Stimulated activated CD4-positive, alpha-beta T cell treated with anti-CD3 and anti-CD28 coated beads, Interleukin-15, amount 100 ng/mL, for 48 hours (primary cell): ENCODE measurements at places on chromosomes 7 and 10.

DNA sequence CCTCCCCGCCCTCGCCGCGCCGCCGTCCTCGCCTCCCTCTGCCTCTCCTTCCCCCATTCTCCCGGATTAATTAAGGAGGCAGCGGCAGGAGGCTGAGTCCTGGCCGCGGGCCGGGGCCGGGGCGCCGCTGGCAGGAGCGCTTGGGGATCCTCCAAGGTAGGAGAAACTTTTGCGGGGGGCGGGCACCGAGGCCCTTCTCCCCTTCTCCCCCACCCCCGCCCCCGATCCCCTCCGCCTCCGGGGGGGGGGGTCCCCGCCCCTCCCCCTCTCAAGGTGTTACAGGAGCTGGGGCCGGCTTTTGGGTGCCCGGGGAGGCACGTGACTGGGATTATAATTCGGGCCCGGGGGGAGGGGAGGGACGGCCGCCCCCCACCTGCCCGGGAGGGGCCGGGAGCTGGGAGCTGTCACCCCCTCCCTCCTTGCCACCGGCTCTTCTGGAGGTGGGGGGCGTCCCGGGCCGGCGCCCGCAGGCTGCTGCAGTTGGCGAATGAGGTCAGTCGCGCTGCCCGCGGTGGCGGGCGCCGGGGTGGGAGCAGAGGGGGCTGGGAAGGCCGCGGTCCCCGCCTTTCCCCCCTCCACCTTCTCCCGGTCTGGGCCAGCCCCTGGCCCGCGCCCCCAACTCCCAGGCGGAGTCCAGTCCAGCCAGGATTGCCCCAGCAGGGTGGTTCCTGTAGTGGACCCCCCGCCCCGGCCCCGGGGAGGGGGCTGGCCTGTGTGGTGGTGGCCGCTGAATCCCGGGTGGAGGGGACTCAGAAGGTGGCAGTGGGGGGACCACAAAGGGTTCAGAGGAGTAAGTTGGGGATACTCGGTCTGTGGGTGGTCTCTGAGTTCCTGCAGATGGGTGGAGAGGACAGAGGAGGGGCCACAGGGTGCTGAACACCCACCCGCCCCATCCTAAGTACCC lies 567 bp downstream of the GTF2IRD1 start:
- DNase-seq, result no peak

- no peak for DNase-seq
Observed at GRCh38 chr10:23070913-23071218, 24.5 kb upstream of the MSRB2 start.

DNA sequence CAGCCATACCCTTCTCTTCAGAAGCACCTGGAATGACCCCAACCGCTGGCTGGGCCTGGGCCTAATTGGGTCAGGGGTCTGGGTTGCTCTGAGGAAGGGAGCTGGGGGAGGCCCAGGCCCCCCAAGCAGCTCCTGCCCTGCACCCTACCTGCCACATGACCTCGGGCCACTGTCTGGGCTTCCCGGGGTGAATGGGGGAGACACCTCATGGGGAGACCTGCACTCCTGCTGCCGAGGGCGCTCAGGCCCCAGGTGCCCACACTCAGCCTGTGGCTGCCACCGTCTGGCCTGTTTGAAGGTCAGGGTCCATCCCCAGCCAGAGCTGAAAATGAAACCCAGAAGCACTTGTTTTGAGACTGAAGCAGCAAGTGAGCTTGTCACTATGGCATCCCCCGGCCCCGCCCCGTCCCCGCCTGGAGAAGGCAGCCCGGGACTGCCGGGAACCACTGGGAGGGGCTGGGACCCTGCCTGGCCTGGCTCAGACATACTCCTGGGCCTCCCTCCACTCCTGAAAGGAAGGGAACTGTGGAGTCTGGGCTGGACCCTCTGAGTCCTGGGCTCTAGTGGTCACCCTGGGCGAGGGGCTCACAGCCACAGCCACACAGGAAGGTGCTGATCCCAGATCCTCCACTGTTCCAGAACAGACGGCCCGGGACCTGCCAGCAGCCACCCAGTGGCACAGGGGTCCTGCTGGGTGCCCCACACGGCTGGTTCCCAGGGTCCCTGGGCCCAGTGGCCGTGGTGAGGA lies 7.4 kb upstream of the MICALL2 start:
- DNase-seq, result no peak

DNA sequence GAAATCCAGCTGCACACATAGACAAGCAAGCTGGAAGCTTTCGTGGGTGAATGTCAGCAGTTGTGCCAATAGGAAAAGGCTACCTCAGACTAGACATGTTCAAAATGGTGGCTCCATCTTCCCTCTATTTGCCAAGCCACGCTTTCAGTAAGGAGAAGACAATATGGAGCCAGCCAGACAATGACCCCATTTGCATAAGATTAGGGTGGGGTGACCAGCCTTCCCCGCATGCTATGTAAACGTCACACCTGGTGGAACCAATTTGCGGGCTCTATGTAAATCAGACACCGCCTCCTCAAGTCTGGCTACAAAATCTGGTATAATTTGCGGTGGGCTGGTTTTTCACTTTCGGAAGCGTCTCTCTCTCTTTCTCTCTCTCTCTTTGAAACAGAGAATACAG lies 297.4 kb upstream of the PCDH15 start:
- DNase-seq, result no peak

GRCh38 chr7:36523371-36524101 lies 133.9 kb downstream of the ANLN start:
- no peak for DNase-seq

- no peak for DNase-seq
Observed at GRCh38 chr10:80516506-80517075, 21.1 kb upstream of the SH2D4B start.

- DNase-seq, result no peak
Observed at GRCh38 chr10:16991011-16991410, 138.6 kb downstream of the CUBN start.

DNA sequence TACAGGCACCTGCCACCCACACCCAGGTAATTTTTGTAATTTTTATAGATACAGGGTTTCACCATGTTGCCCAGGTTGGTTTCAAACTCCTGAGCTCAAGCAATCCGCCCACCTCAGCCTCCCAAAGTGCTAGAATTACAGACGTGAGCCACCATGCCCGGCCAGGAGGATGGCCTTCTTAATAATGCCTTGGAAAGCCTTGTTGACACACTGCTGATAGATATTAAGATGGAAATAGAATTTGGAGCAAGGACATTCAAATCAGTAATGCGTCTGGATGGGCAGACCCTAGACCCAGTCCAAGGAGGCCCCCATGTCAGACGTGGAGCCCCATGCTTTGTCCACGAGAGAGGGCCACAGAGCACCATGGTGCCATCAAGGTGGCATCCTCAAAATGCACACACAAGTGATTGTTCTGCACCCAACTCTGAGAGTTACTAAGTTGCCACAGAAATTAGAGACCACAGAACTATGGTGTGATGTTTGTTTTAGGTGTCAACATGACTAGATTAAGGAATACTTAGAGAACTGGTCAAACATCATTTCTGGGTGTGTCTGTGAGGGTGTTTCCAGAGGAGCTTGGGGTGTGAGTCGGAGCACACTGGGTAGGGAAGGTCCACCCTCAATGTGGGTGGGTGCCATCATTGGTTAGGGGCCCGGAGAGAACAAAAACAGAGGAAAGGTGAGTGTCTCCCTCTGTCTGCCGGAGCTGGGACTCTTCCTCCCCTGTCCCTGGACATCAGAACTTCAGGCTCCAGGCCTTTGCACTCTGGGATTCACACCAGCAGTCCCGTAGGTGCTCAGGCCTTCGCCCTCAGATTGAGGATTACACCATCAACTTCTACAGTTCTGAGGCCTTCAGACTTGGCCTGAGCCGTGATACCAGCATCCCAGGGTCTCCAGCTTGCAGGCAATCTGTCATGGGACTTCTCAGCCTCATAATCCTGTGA lies 34.5 kb downstream of the EBF3 start:
- no peak for DNase-seq

DNA sequence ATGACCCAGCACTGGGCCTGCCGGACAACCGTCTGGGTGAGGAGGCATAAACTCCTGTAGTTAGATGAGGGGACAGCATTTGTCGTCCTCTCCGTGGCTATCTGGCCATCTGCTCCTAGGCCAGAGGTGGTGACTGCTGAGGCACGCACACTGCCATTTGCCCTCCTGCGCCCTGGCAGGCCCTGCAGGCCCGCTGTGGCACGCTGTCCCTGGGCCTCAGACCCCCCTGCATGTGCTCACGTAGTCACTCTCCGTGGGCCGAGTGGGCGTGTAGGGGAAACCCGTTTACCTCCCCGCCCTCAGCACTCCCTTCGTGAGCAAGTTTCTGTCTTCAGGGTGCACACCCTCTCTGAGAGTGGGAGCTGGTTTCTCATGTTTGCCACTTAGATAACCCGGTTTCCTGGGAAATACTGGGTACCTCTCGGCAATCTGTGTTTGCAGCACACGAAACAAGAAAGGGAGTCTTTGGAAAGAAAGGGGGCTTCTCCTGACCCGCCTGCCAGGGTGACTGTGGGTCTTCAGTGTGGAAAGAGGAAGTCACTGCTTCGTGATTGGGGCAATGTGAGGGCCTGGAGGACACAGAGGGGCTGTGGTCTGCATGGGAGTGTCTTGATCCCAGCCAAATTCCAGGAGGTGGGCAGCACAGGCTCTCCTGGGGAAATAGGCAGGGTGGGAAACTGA lies 10.8 kb downstream of the ADAMTS14 start:
- no peak for DNase-seq

DNA sequence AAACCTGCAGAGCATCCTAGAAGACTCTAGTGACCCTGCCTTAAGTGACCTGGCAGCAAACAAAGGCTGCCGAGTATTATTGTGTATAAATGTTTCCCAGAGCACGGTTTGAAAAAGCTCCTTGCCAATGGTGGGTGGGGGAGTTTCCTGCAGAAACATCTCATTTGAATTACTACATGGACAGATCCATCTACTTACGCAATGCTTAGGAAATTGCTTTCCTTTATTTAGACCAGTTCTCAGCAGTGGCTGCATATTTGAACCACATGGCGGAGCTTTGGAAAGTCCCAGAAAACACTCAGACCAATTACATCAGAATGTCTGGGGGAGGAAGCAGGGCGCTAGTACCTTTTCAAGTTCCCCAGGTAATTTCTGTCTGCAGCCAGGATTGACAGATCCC lies 560.9 kb downstream of the SDK1 start:
- DNase-seq, result no peak

- no peak for DNase-seq
Observed at GRCh38 chr10:12925845-12926244, 75.7 kb downstream of the CCDC3 start.

DNA sequence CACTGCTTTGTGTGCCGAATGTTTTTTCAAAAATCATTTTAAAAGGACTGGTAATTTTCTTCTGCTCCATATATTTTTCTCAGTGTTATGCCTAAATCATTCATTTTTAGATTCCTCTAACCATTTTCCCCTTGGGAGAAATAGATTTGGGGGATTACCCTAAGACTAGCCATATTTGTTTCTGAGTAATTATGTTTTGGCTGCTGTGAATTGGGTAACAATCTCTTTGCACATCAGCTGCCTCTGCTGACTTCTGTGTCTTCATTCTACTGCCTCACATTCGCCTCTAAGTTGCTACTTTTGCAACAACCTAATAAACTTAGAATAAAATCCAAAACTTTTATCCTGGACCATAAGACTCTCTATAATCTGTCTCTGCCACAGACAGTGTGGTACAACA lies 18.5 kb upstream of the MRC1 start:
- DNase-seq, result no peak

GRCh38 chr10:73262105-73262730 lies 9.8 kb upstream of the MRPS16 start:
- no peak for DNase-seq

DNA sequence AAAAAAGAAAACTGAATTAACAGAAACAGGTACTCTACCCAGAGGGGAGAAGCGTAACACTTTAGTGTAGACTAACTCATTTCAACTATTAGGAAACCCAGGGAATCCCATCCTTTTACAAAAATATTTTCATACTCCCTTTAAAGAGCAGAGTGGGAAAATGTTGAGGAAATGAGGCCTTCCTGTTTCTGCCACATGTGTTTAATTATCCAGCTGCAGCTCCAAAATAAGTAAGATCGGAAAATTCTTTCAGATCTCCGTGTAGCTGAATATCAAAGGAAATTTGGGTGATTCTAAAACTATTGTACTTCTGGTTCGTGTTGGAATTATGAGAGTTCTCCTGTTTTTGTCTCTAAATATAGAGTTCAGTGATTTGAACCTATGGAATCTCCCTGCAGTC lies 58.0 kb upstream of the CAV2 start:
- DNase-seq, result no peak

DNA sequence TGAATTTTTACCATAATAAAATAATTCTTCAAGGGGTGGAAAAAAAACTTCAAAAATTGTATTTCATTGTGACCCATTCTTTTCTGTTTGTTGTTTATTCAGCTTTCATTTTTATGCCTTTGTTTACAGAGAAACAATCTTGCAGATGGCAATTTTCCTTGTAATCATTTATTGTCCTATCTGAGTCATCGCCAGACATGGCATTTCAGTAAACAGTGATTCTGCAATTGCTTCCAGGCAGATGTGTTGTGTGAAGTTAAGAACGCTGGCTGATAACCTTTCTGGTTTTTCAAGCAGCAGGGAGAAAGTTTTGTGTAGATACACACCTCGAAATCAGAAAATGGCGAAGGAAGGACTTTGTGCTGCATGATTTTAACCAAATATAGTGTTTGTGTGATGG lies 80.7 kb upstream of the RPA3 start:
- no peak for DNase-seq

- no peak for DNase-seq
Observed at GRCh38 chr10:63887023-63887589, 365.9 kb downstream of the REEP3 start.

GRCh38 chr7:66503551-66504031 lies 125.1 kb upstream of the KCTD7 start:
- DNase-seq, result no peak

DNA sequence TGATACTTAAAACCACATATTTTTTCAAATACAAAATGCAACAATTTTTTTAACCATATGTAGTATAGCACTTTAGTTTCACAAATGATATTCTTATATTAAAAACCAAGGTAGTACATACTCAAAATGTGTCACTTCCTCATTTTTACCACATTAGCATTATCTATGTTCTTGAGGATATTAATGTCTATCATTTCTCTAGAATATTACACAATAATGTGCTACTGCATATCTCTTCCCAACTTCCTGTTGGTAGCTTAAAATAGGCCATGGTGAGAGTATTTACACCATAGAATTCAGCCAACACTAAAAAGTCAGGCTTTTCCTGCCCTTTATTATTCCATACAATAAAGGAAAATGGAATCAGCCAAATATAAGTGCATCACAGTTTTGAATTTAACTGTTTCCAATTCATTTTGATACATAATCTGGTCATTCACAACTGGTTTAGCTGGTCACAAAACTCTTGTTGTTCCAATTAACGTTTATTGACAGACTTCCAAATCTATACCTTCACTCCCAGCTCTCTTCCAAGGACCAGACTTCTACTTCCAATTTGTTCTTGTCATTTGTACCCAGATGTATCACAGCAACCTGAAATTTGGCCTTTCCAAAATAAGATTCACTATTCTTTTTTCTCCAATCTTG lies 20.0 kb upstream of the LRRC17 start:
- no peak for DNase-seq

- no peak for DNase-seq
Observed at GRCh38 chr10:103854686-103855391, 537 bp downstream of the SH3PXD2A start.
